ENCODE measurements at places on chromosomes 7 and 10.
A peak's percentile ranks its signal among the peaks of the same experiment; 100 is the strongest.

- DNase-seq: peak; percentile 61
- H3K4me3 ChIP-seq: no peak overlapping the region
- H3K27me3 ChIP-seq: no peaks in the 10 kb centered on the region
Measured at GRCh38 chr10:73908853-73909539, 1.9 kb upstream of the PLAU start.

DNA sequence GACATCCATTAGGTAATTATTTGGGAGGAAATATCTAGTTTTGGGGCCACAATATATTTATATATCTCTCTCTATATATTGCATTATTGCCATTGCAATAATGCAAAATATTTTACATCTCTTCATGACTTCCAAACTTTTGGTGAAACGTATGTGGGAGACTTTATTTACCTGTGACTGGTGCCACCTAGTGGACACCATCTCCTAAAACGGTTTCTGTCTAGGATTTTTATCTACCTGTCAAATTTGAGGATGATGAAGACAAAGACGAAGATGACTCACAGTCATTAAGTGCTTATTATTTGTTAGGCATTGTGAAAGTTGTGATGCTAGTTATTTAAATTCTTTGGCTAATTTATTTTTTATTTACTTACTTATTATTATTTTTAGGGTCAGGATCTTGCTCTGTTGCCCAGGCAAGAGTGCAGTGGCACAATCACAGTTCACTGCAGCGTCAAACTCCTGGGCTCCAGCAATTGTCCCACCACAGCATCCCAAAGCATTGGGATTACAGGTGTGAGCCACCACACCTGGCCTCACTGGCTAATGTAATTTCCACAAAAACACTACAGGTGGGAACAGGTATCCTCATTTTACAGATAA is 18.7 kb upstream of the CBLL1 start:
- no peaks in the 10 kb centered on the region for H3K36me3 ChIP-seq
- DNase-seq: no peak
- H3K27ac ChIP-seq: no peak overlapping the region
- H3K4me1 ChIP-seq: no peaks in the 10 kb centered on the region

GRCh38 chr10:61492364-61492995 is 39.3 kb upstream of the TMEM26 start:
- no peak overlapping the region for H3K4me3 ChIP-seq
- no peaks in the 10 kb centered on the region for H3K27me3 ChIP-seq
- no peak for DNase-seq
- H3K36me3 ChIP-seq: no peaks in the 10 kb centered on the region
- H3K4me1 ChIP-seq: no peaks in the 10 kb centered on the region

GRCh38 chr10:4512671-4513240 is 313.3 kb upstream of the AKR1E2 start:
- peaks cover 45% of the 10 kb centered on the region for H3K4me1 ChIP-seq
- no peaks in the 10 kb centered on the region for H3K36me3 ChIP-seq
- peak; percentile 69 for DNase-seq
- no peak overlapping the region for H3K4me3 ChIP-seq
- H3K27ac ChIP-seq: peak overlapping the region; percentile 64

GRCh38 chr7:136964347-136964746 is 95.9 kb downstream of the CHRM2 start:
- H3K36me3 ChIP-seq: no peaks in the 10 kb centered on the region
- peak overlapping the region; percentile 19 for H3K27ac ChIP-seq
- DNase-seq: no peak
- H3K27me3 ChIP-seq: no peaks in the 10 kb centered on the region
- peaks cover 14% of the 10 kb centered on the region for H3K4me1 ChIP-seq

- H3K36me3 ChIP-seq: peaks cover 15% of the 10 kb centered on the region
- no peak overlapping the region for H3K27ac ChIP-seq
- DNase-seq: no peak
- H3K4me3 ChIP-seq: no peak overlapping the region
- H3K27me3 ChIP-seq: no peaks in the 10 kb centered on the region
Measured at GRCh38 chr7:27774717-27775328, 34.9 kb downstream of the TAX1BP1 start.

DNA sequence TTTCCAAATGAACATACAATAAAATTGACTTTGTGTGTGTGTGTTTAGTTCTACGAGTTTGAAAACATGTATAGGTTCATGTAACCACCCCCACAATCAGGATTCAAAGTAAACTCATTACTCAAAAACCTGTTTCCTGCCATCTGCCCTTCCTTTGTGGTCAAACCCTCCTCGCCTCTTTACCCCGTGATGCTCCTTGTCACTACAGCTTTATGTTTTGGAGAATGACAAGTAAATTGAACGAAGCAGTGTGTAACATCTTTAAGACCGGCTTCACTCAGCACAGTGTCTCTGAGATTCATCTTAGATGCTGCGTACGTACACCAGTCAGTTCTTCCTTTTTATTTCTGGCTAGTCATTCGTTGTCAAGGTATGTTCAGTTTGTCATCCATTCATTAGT is 54.6 kb upstream of the MKI67 start:
- no peak overlapping the region for H3K4me3 ChIP-seq
- H3K27ac ChIP-seq: no peak overlapping the region
- no peaks in the 10 kb centered on the region for H3K36me3 ChIP-seq
- no peak for DNase-seq
